ENCODE measurements at places on chromosomes 6 and 20. TPM values are rescaled to one million over a fixed set of nuclear protein-coding genes. Genes with fewer than 3 reads are reported as not detected.

- no peak for DNase-seq
These were observed 113.3 kb downstream of the LINC00237 start for GRCh38 chr20:20992686-20993360.

The PTCRA gene
- total RNA-seq, result not detected

The TRIM40 gene
- not detected for total RNA-seq

The JARID2 gene
- 13.8 TPM for total RNA-seq

- no peak for DNase-seq
These were observed 289.1 kb upstream of the EYS start for GRCh38 chr6:65996096-65996495.

DNA sequence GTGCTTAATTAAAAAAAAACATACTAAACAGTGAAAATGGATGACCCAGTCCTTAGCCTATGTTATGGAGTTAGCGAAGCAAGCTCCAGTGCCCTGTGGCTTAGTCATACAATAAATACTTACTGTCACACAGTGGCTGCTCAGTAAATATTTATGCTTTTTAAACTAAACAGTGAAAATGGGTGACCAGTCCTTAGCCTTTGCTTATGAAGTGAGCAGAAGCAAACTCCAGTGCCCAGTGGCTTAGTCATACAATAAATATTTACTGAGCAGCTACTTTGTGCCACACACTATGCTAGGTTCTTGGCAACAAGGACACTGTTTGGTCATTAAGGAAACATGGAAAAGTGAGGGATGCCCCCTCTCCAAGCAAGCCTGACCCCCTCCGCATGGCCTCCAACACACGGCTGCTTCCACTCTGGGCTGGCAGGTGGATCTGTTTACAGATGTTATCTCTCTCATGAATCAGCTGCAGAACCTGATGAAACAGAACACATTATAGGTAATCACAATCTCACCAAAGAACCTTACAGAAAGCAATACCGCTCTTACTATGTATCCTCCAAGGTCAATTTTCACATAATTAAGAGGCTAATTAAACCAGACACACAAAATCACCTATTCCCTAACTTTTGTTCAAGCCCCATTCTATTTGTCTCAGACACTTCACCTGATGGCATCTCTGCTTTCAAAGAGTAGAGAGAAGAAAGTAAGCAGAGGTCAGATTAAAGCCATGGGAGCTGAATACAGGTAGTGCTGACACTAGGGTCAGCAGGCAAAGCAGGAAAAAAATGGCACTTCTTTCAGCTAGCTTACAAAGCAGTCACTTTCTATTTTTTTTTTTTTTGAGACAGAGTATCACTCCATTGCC is 27.3 kb downstream of the CDK5RAP1 start:
- no peak for DNase-seq

- no peak for DNase-seq
These were observed 158.4 kb downstream of the OR2B2 start for GRCh38 chr6:27753668-27754407.

DNA sequence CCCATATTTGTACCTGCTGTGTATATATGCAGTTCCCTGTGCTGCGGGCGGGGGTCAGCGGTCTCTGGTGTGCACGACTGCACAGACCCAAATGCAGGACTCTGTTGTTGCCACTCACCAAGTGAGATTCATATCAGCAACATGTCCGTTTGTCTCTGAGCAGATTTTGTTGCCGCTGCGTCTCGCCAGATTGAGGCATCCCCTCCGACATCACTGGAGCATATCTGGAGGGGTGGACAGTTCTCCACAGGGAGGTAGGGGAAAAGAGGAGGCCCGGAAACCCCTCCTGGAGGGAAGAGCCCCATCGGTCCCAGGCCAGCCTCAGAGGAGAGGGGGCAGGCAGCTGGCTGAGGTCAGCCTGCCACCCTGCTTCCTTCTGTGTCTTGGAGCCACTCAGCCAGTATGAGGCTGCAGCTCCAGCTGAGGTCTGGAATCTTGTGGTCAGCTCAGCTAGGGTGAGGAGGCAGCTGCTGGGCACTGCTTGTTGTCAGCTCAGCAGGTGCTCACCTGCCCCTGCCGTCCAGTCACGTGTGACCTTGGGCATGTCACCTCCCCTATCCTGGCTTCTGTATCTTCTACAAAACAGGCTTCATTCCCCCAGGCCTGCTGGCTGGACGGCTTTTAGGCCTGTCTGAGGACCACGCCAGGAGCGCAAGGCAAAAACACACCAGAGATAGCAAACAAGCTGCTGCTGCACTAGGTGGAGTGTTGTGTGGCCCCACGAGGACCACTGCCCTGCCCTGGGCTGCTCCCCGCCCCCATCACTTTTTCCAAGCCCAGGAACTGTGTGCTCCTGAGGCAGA is 47.1 kb downstream of the HNF4A start:
- peak; percentile 82 for DNase-seq

The NKX2-2 gene
- total RNA-seq, result not detected

- DNase-seq, result no peak
These were observed 34.6 kb downstream of the GCNT2 start for GRCh38 chr6:10555625-10556309.

GRCh38 chr6:134534708-134535149 is 216.8 kb upstream of the SGK1 start:
- no peak for DNase-seq

GRCh38 chr6:143328876-143329275 is 121.6 kb downstream of the ADAT2 start:
- DNase-seq, result no peak

The ID4 gene
- 203 TPM for total RNA-seq

DNA sequence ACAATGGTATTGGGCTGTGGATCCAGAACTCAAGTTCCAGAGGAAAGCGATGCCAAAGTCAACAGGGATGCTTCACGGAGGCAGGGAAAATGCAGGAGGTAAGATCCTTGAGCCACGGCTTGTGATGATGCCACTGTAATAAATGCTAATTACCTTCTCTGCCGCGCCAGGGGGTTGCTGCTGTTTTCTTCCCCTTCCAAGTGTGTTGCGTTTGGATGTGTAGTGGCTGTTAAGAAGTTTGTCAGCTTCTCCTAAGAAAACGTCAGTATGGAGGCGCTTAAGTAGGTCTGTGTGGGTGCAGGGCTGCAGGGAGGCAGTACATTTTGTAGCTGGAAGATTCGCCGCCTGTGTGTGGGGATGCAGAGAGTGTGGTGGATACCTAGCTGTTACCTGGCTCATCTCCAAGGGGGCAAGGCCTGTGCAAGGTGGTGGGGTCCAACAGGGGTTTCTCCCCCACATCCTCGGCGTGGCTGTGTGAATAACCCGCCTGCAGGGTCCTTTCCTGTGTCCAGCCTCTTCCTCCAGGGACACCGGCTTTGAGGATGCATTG is 318.7 kb downstream of the CDH4 start:
- no peak for DNase-seq

- DNase-seq, result no peak
These were observed 260.2 kb downstream of the BCKDHB start for GRCh38 chr6:80366714-80367113.

GRCh38 chr6:56570413-56571359 is 72.0 kb downstream of the DST start:
- no peak for DNase-seq

Data from mesenteric fat pad (tissue), 1 donor.